ENCODE measurements at places on chromosomes 3 and 15.

GRCh38 chr3:172341482-172342059 lies 106.7 kb downstream of the GHSR start:
- peak; percentile 84 for DNase-seq

DNA sequence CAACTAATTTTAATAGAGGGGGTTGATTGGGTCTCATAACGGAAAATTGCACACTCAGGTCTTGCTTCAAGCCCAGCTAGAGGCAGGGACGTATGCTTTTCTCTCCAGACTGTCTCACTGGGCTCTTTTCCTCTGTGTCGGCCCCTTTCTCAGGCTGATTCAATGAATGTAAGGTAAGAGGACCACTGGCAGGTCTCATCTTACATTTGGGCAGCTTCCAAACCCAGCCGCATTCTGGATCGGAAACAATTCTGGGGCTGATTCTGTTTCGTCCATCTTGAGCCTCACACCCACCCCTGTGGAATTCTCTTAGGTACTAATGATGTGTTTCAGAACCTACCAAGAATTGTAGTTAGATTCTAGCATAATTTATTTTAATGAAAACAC lies 40.7 kb downstream of the TMEM212 start:
- no peak for DNase-seq

- no peak for DNase-seq
Measured at GRCh38 chr3:168071591-168072322, 24.0 kb downstream of the GOLIM4 start.

DNA sequence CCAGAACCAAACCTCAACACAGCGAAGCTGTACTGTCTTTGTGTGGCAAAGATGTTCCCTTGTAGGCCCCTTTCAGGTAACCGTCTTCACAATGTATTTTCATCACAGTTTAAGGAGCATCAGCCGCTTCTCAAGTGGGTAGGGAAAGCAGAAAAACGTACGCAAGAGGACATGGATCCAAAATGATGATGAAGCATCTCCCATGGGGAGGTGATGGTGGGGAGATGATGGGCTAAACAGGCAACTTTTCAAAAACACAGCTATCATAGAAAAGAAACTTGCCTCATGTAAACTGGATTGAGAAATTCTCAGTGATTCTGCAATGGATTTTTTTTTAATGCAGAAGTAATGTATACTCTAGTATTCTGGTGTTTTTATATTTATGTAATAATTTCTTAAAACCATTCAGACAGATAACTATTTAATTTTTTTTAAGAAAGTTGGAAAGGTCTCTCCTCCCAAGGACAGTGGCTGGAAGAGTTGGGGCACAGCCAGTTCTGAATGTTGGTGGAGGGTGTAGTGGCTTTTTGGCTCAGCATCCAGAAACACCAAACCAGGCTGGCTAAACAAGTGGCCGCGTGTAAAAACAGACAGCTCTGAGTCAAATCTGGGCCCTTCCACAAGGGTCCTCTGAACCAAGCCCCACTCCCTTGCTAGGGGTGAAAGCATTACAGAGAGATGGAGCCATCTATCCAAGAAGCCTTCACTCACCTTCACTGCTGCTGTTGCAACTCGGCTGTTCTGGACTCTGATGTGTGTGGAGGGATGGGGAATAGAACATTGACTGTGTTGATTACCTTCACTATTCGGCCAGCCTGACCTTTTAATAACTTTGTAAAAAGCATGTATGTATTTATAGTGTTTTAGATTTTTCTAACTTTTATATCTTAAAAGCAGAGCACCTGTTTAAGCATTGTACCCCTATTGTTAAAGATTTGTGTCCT lies 60.0 kb downstream of the AAGAB start:
- no peak for DNase-seq
